ENCODE measurements at places on chromosomes 2 and 18. TPM values are rescaled to one million over a fixed set of nuclear protein-coding genes. Genes with fewer than 3 reads are reported as not detected.
A peak's percentile ranks its signal among the peaks of the same experiment; 100 is the strongest.

DNA sequence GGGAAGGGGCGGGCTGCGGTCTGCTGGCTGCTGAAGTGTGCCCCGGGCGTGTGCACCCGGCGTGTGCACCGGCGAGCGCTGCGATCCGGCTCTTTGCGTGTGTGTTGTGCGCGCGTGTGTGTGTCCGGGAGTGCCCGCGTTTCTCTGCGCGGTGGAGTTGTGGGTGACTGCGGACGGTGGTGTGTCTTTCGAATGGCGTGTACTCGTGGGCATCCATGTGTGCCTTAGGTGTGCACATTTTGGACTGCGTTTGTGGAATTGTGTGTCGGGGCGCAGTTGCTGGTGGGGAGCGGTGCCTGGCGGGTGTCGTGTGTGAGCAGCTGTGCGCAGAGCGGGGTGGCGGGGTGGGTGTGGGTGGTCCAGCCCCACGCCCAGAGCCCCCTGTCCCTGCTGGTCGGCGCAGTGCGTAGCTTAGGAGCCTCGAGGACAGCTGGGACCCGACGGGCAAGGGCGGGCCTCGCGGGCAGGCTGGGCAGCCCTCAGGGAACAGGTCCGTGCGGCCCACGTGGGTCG, 533 bp downstream of the HPCAL1 start:
- no peaks in the 10 kb centered on the region for H3K36me3 ChIP-seq
- peak overlapping the region; percentile 83 for H3K4me3 ChIP-seq
- peak overlapping the region; percentile 88 for H3K27ac ChIP-seq
- peak; percentile 82 for DNase-seq
- no peaks in the 10 kb centered on the region for H3K27me3 ChIP-seq

DNA sequence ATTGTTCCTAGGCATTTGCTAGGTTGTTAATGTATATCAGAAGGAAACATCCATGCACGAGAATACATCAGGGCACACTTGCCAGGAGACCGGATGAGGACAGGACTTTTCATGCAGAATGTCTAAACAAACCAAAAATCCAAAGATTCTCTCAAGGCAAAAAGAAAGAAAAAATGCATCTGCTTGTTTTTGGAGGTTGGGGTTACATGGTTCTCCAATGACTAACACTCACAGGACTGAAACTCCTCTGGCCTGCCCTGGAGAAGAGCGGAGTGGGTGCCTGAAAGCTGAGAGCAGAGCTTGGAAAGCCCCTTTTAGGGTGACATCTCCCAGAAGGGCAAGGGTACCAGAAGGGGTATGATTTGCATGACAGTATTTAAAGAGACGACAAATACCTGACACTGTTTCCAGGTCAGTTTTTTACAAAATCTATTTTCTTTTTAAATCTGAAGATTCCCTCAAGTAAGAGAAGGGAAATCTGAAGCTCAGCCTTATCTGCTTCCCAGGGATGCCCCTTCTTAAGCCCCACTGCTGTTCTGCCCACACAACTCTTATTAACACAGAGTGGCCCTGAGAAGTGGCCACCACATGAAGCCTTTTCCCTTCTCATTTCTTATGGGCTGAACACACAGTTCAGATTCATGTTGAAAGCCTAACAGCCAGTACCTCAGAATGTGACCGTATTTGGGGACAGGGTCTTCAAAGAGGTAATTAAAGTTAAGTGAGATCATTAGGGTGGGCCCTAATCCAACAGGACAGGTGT, 216.4 kb downstream of the STK39 start:
- DNase-seq, result no peak
- H3K4me1 ChIP-seq, result no peaks in the 10 kb centered on the region
- H3K27ac ChIP-seq, result no peak overlapping the region

- H3K4me1 ChIP-seq, result no peaks in the 10 kb centered on the region
- H3K27me3 ChIP-seq, result no peaks in the 10 kb centered on the region
- no peak overlapping the region for H3K27ac ChIP-seq
- DNase-seq, result no peak
- no peaks in the 10 kb centered on the region for H3K36me3 ChIP-seq
- H3K4me3 ChIP-seq, result no peak overlapping the region
Observed at GRCh38 chr2:55779459-55780421, 86.1 kb upstream of the PNPT1 start.

DNA sequence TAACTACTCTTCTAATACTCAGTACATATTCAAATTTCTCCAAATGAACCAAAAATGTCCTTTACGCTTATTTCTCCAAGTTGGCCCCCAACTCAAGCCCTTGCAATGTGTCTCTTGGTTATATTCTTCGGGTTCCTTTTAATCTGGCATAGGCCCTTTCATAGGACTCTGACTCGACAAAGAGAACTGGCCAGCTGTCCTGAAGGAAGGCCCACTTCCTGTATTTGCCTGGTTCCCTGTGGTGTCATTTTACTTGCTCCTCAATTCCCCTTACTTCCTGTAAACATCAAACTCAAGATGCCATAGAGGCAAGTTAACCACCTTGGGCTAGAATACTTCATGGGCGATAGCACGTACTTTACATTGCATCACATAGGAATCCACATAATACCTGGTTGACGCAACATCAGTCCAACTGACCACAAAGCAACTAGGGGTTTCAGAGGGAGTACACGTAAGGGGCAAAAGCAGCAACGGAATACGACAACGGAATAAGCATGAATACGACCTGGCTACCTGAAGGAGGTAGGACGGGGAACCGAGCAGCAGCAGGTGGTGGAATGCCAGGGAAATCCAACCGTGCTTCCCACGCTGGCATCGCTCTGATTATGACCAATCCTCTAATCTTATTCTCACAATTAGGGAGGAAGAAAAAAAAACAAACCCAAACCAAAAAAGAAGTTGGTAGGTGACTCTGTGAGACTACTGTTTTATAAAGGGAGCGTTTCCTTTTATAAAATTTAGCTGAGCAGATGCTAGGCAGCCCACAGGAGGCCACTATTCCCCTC, 823 bp upstream of the GORASP2 start:
- peak overlapping the region; percentile 79 for H3K27ac ChIP-seq
- H3K4me3 ChIP-seq, result peak overlapping the region; percentile 94
- no peak for DNase-seq

- H3K4me1 ChIP-seq, result no peaks in the 10 kb centered on the region
- no peak overlapping the region for H3K4me3 ChIP-seq
- no peak overlapping the region for H3K27ac ChIP-seq
- no peaks in the 10 kb centered on the region for H3K36me3 ChIP-seq
- H3K27me3 ChIP-seq, result no peaks in the 10 kb centered on the region
Observed at GRCh38 chr2:31263636-31264190, 29.8 kb downstream of the EHD3 start.

The AGXT gene
- not detected for total RNA-seq

The SNORC gene
- total RNA-seq, result 0.96 TPM

The TXNDC9 gene
- 21.9 TPM for total RNA-seq

The DNAJC5G gene
- total RNA-seq, result not detected

The OSBPL1A gene
- total RNA-seq, result 42.0 TPM

The APCDD1 gene
- 27.6 TPM for total RNA-seq
